ENCODE measurements at places on chromosomes 7 and 10.

- no peak for DNase-seq
Measured at GRCh38 chr10:29069941-29070340, 218.9 kb upstream of the LYZL1 start.

GRCh38 chr7:133015888-133016287, 66.0 kb downstream of the CHCHD3 start:
- DNase-seq, result no peak

DNA sequence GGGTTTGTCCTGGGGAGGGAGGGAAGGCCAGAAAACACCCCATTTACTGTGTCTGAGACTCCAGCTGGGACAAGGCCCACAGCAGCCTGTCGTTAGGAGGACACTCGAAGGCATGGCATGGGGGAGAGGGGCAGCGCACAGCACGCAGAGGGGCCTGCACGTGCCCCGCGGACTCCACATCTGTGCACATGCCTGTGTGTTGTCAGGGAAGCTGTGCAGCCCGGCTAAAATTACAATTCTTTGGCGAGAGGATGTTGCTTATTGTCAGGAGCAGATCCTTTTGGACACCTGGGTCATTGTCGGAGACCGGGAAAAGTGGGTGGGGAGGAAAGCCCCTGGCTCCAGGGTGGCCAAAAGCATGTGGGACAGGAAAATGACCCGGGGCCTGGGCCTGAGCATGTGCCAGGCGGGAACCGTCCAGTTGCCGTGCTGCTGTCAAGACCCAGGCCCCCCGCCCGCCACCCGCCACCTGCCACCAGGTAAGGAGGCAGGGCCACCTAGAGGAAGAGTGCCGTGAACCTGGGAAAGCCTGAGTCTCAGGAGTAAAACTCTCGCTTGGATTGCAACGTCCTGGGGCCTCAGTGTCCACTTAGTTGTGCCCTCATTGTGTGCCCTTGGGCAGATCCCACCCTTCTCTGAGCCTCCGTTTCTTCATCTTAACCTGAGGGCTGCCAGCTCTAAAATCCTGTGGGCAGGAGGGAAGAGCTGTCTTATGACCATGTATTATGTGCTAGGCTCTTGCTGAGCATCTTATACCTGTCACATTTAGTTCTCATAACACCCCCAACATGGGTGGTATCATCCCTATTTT, 7.2 kb downstream of the VSIR start:
- DNase-seq, result no peak

DNA sequence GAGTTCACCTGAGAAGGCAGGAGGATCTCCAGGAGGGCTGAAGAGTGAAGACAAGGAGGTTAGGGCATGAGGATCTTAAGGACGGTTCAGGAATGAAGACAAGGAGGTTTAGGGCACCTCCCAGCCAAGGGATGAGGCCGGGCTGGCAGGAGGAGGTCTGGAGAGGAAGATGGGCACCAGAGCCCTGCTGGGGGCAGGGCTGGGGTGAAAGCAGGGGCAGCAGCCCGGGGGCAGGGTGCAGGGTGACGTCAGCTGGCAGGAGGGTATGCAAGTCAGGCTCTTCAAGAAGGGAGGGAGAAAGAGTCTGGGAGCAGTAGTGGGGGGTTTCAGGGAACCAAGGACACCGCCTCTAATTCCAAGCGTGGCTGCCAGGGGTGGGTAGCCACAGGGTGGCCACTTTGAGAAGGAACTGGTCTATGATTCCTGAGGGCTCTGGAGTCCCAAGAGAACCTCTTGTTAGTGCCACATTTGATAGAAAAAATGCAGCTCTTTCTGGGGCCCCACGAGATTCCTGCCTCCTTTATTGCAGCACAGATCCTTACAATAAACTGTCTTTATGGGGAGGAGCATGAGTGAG, 101.6 kb downstream of the C10orf90 start:
- DNase-seq, result no peak

GRCh38 chr7:64905547-64905946, 2.5 kb downstream of the ZNF273 start:
- DNase-seq, result no peak

DNA sequence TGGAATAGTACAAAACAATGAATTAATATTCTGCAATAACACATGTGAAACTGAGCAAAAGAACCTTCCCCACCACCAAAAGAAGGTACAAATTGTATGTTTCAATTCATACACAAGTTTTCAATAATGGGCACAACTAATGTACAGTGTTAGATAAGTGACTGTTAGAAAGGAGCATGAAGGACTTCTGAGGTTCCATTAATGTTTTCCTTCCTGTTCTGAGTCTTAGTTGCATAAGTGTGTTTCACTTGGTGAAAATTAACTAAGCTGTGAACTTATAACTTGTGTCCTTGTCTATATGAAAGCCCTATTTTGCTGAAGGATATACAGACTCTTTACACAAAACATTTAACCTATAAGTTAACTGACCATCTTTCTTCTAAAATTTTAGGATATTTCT, 8.2 kb downstream of the GSAP start:
- no peak for DNase-seq
